ENCODE measurements at places on chromosomes 3 and 15.

- DNase-seq = no peak
Measured at GRCh38 chr3:191244242-191244867, 45.3 kb downstream of the OSTN start.

- DNase-seq = no peak
Measured at GRCh38 chr3:58078610-58079009, 70.4 kb downstream of the FLNB start.

GRCh38 chr3:127200086-127200691 is 7.3 kb downstream of the PRR23E start:
- DNase-seq = no peak

DNA sequence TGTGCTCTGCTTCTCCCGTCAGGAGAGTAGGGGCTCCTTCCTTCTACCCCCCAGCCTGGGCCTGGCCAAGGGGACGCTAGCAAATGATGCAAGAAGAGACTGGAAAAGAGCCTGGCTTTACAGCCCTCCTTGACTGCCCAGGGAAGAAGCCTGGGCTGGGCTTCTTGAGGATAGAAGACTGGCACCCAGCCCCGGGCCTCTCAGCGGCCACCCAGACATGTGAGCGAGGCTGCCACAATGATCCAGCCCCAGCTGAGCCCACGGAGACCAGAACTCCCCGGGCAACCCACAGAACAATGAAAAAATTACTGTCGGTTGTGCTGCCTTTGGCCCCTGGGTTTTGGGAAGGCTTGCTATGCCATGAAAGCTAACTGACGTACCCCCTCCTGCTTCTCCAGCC is 100.6 kb upstream of the PRR20G start:
- DNase-seq = no peak

GRCh38 chr3:20125897-20126296 is 60.1 kb downstream of the SGO1 start:
- no peak for DNase-seq

- DNase-seq = no peak
Measured at GRCh38 chr3:130480736-130481135, 36.2 kb upstream of the COL6A6 start.

DNA sequence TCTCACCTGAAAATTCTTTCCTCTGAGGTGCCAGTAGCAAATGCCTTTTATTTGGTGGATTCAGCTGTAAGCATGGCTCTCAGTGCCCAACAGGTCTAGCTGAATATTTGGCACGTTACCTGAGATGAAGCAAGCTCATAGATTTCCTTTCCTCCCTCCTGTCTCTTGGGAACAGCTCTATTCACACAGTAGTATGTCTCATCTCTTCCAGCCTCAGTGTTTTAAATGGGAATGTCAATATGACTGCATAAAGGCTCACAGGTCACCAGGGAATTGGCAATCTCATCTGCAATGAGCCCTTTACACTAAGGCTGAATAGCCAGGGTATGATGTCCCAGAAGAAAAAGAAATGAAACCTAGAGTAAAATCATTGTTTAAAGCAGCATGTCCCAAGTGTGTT is 733.5 kb downstream of the NTRK3 start:
- no peak for DNase-seq

All from stimulated activated CD8-positive, alpha-beta memory T cell treated with anti-CD3 and anti-CD28 coated beads, Interleukin-2, amount 100 ng/mL, for 1 hour (primary cell).